ENCODE measurements at places on chromosomes 7 and 10. TPM values are rescaled to one million over a fixed set of nuclear protein-coding genes. Genes with fewer than 3 reads are reported as not detected.
A peak's percentile ranks its signal among the peaks of the same experiment; 100 is the strongest.

GRCh38 chr10:102455893-102456471 is 4.6 kb upstream of the C10orf95 start:
- H3K27ac ChIP-seq = no peak overlapping the region
- no peak for DNase-seq
- no peak overlapping the region for H3K4me3 ChIP-seq
- H3K36me3 ChIP-seq = no peaks in the 10 kb centered on the region
- no peaks in the 10 kb centered on the region for H3K27me3 ChIP-seq
- peaks cover 17% of the 10 kb centered on the region for H3K4me1 ChIP-seq

DNA sequence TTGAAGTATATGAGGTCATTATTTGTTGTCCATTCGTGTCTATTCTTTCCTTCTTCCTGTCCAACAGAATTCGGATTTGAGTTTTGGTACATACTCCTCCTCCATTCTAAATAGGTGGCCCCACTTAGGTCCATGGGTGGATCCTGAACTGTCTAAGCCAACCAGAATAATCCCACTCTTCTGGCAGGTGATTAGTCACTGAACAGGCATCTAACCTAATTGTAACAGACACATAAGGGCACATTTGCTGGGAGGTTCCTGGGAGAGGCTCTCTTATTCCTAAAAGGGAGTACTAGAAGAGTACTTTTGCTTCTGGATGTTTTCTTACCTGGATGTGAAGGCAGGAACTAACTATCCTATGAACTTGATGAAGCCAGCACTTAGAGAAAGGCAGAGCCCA is 16.8 kb downstream of the LRRC72 start:
- H3K36me3 ChIP-seq = no peaks in the 10 kb centered on the region
- no peak overlapping the region for H3K27ac ChIP-seq
- no peak for DNase-seq
- H3K27me3 ChIP-seq = no peaks in the 10 kb centered on the region
- no peak overlapping the region for H3K4me3 ChIP-seq

DNA sequence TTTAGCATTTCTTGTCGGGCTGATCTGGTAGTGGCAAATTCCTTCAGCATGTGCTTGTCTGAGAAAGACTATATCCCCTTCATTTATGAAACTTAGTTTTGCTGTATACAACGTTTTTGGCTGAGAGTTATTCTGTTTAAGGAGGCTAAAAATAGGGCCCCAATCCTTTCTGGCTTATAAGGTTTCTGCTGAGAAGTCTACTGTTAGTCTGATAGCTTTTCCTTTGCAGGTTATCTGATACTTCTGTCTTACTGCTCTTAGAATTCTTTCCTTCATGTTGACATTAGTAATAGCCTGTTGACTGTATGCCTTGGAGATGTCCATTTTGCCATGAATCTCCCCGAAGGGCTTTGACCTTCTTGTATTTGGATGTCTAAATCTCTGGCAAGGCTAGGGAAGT is 9.9 kb downstream of the CASP7 start:
- H3K4me3 ChIP-seq = no peak overlapping the region
- H3K4me1 ChIP-seq = no peaks in the 10 kb centered on the region
- H3K27ac ChIP-seq = no peak overlapping the region
- DNase-seq = no peak

- H3K4me3 ChIP-seq = no peak overlapping the region
- no peaks in the 10 kb centered on the region for H3K27me3 ChIP-seq
- no peaks in the 10 kb centered on the region for H3K36me3 ChIP-seq
- DNase-seq = no peak
These were observed 80.0 kb upstream of the NPVF start for GRCh38 chr7:25308246-25308645.

DNA sequence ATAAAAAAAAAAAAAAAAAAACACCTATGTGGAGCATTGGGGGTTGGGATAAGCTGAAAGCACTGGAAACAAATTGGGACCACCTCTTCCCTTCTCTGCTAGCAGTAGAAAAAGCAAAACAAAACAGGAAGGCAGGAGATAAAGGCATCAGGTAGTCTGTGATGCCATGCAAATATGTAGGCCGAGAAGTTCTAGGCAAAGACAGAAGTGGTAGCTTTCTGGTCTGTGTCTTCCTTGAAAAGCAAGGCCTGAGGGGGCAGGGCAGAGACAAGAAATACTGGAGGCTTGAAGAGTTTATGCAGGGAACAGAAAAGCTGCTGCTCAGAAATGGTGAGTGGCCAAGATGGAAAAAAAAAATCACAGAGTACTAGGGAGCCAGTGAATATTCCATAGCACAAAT is 111.1 kb downstream of the ELMO1 start:
- no peak overlapping the region for H3K4me3 ChIP-seq
- no peaks in the 10 kb centered on the region for H3K36me3 ChIP-seq
- H3K4me1 ChIP-seq = peaks cover 28% of the 10 kb centered on the region

GRCh38 chr10:43471935-43472720 is 35.2 kb downstream of the ZNF487 start:
- no peak for DNase-seq
- H3K4me3 ChIP-seq = no peak overlapping the region
- peaks cover 3% of the 10 kb centered on the region for H3K36me3 ChIP-seq
- no peaks in the 10 kb centered on the region for H3K27me3 ChIP-seq
- no peaks in the 10 kb centered on the region for H3K4me1 ChIP-seq
- no peak overlapping the region for H3K27ac ChIP-seq

GRCh38 chr7:63998549-63998948 is at the start of gene ZNF722:
ZNF722 (plus strand) TSS chr7:63998849; CDS start chr7:63998962, 113 bp downstream.
- no peak within 1 kb of the TSS for H3K27ac ChIP-seq
- DNase-seq = no peak
- no peaks in the 10 kb centered on the region for H3K4me1 ChIP-seq
- H3K27me3 ChIP-seq = no peaks in the 10 kb centered on the region
- H3K4me3 ChIP-seq = no peak within 1 kb of the TSS

GRCh38 chr7:13155188-13155587 is 467.8 kb downstream of the ARL4A start:
- H3K4me1 ChIP-seq = no peaks in the 10 kb centered on the region
- no peak for DNase-seq
- no peaks in the 10 kb centered on the region for H3K27me3 ChIP-seq
- no peaks in the 10 kb centered on the region for H3K36me3 ChIP-seq
- H3K4me3 ChIP-seq = no peak overlapping the region

GRCh38 chr10:117311261-117311660 is 64.0 kb downstream of the PDZD8 start:
- no peak overlapping the region for H3K27ac ChIP-seq
- no peaks in the 10 kb centered on the region for H3K27me3 ChIP-seq
- H3K4me1 ChIP-seq = no peaks in the 10 kb centered on the region
- no peak for DNase-seq

- no peaks in the 10 kb centered on the region for H3K4me1 ChIP-seq
- no peaks in the 10 kb centered on the region for H3K36me3 ChIP-seq
- no peak for DNase-seq
These were observed 9.3 kb upstream of the MCU start for GRCh38 chr10:72682638-72683037.

DNA sequence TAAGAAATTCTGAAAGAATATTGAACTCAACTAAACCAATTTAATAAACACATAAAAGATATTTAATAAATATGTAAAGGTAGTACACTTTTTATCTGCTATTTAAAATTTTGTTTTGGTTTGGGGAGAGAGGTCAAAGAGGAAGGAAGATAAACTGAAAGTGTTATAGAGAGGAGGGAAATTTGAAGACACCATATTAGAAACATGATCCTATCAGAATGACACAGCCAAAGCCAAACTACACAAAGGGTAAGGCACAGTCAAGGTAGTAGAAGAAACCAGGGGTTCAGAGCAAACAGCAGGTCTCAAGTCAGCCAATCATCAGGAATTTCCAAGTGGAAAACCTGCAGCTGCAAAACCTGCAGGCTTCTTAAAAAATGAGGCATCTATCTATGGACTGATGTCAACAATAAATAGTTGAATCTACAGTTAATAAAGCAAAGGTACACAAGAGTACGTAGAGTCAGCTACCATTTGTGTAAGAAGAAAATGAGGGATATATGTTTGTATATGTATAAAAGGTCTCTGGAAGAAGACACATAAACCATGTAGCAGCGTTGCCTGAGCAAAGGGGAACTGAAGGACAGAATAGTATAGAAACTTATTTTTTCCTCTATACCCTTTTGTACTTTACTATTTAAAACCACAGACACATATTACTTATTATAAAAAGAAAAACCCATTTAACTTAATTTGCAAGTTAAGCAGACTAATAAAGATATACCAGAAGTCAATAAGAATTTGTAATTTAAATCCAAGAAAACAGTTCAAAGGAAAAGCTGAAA is 10.0 kb downstream of the ZNF800 start:
- peaks cover 37% of the 10 kb centered on the region for H3K36me3 ChIP-seq
- no peak overlapping the region for H3K4me3 ChIP-seq
- H3K27me3 ChIP-seq = no peaks in the 10 kb centered on the region

DNA sequence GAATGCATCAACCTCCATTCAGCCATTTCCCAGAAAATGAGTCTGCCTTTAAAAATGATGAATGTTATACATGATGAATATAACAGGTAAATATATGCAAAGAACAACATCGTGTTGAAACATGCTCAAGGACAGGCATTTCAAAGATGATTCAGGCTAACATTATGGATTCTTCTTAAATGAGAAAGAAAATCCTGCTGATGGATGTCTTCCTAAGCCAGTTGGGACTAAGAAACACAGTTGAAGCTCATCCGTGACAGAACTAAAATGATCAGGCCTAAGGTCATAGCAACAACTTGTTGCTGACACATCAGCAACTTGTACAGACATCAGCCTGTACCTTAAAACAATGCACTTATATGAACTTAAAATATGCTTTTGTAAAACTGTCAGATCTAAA is 267.9 kb downstream of the MAGI2 start:
- H3K27me3 ChIP-seq = no peaks in the 10 kb centered on the region
- H3K27ac ChIP-seq = no peak overlapping the region
- no peaks in the 10 kb centered on the region for H3K36me3 ChIP-seq
- H3K4me1 ChIP-seq = no peaks in the 10 kb centered on the region

GRCh38 chr10:102665904-102666509 is 21.7 kb downstream of the TRIM8 start:
- H3K27ac ChIP-seq = no peak overlapping the region
- H3K4me3 ChIP-seq = no peak overlapping the region
- no peak for DNase-seq
- peaks cover 38% of the 10 kb centered on the region for H3K4me1 ChIP-seq
- no peaks in the 10 kb centered on the region for H3K36me3 ChIP-seq

GRCh38 chr7:133290041-133290440 is 37.2 kb downstream of the EXOC4 start:
- H3K36me3 ChIP-seq = peaks cover 24% of the 10 kb centered on the region
- H3K27ac ChIP-seq = no peak overlapping the region
- H3K27me3 ChIP-seq = no peaks in the 10 kb centered on the region
- no peak overlapping the region for H3K4me3 ChIP-seq
- no peak for DNase-seq

DNA sequence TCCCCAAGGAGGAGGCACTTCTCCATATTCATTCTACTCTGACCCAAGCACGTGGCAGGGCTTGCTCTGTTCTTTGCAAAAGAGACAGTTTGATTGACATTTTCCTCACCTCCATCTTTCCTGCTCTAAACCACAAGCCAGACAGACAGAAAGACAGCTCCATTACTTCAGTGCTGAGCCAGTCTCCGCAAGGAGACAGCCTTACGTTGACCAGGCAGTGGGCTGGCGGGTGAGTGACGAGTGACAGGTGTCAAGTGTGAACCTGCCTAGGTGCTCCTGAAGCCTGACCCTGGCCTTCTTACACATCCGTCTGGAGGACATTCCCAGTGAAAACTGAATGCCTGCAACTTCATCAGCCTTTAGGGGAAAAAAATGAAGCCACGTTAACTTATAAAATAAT is 314.6 kb downstream of the TNS3 start:
- no peaks in the 10 kb centered on the region for H3K36me3 ChIP-seq
- DNase-seq = no peak
- peaks cover 17% of the 10 kb centered on the region for H3K4me1 ChIP-seq
- H3K27me3 ChIP-seq = no peaks in the 10 kb centered on the region
- no peak overlapping the region for H3K4me3 ChIP-seq
- H3K27ac ChIP-seq = peak overlapping the region; percentile 18

DNA sequence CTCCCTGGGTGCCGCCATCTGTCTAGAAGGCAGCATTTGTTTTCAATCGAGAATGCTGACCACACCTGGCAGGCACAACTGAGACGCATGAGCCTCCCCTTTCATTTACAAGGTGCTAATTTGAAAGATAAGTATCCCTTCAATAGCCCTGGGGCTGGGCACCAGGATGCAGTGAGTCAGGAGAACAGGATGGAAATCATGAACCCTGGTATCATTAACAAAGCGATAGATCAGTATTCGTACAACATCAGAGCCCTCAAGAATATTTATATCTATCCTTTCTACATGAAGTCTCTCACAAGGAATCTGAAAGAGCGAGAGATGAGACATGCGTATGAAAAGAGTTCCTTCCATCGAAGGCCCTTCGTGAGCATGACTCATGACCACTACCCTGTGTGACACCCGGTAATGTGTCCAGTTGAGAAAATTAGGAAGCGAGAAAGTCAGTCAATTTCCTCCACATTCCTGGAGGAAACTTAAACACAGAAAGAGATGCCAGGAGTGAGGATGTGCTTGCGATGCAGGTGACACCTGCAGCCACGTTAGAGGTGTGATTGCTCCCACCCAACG is 123.1 kb upstream of the PITRM1 start:
- H3K27ac ChIP-seq = no peak overlapping the region
- H3K4me3 ChIP-seq = no peak overlapping the region
- no peaks in the 10 kb centered on the region for H3K36me3 ChIP-seq
- no peaks in the 10 kb centered on the region for H3K27me3 ChIP-seq

GRCh38 chr10:99981581-99982199 is 28.1 kb downstream of the DNMBP start:
- H3K27me3 ChIP-seq = no peaks in the 10 kb centered on the region
- H3K4me3 ChIP-seq = no peak overlapping the region
- peak overlapping the region; percentile 79 for H3K27ac ChIP-seq
- no peaks in the 10 kb centered on the region for H3K36me3 ChIP-seq
- DNase-seq = no peak

Gene PTPRN2
- total RNA-seq = 1.3 TPM

Gene LDB1
- total RNA-seq = 52.2 TPM

Gene SLC29A4
- total RNA-seq = 3.7 TPM

Gene WEE2
- not detected for total RNA-seq

Gene KCNIP2
- 29.2 TPM for total RNA-seq

Gene FGF8
- total RNA-seq = not detected

Gene GDF10
- total RNA-seq = 0.22 TPM

Gene ANKRD26
- 14.0 TPM for total RNA-seq

Gene OPN1SW
- not detected for total RNA-seq

Gene PLAC9
- 34.3 TPM for total RNA-seq

Gene ERVW-1
- total RNA-seq = not detected

Gene UCN3
- total RNA-seq = not detected

Gene PARP12
- total RNA-seq = 16.4 TPM

Gene MICU1
- total RNA-seq = 37.4 TPM
